NCI-H1417 treated with DMSO at 0.1 percent for 48 hours (cell line): ENCODE measurements at places on chromosomes 3 and 15.

GRCh38 chr15:55993804-55994560, 570 bp upstream of the NEDD4 start:
- DNase-seq = peak; percentile 41

GRCh38 chr3:141239511-141240281, 8.1 kb downstream of the PXYLP1 start:
- DNase-seq = no peak

DNA sequence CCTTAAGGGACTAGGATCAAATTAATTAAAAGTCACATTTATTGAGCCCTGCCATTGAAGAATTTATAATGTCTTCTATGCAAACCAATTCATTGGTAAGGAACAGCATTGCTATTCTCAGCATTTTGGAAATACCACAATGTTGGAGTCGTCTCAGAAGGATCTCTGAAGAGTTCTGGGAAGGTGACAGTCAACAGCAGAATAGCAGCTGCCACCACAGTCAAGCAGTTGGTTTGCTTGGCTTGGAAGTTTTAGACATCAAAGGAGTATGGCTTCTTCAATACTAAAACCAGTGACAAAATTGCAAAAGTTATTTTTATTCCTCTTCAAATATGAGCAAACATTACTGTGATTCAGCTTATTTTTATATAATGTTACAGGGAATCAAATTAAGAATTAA, 167.9 kb downstream of the CNTN4 start:
- DNase-seq = no peak

GRCh38 chr15:85718981-85719380, 75.7 kb downstream of the KLHL25 start:
- no peak for DNase-seq

GRCh38 chr3:87145553-87145952, 81.6 kb upstream of the CHMP2B start:
- no peak for DNase-seq

DNA sequence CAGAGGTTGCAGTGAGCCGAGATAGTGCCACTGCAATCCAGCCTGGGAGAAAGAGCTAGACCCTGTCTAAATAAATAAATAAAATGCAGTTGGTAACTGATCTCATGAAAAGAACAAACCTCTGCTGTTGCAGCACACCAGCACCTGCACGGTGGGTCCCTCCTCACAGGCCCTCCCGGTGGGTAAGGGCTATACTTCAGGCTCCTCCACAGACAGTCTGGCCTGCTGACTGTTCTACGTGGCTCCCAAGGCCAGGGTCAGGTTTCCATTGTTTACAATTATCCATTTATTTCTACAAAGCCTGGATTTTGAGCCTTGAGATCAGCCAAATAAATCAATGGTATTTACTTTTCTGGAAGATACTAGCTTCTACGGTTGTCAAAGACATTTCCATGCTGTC, 5.1 kb upstream of the APBA2 start:
- no peak for DNase-seq

DNA sequence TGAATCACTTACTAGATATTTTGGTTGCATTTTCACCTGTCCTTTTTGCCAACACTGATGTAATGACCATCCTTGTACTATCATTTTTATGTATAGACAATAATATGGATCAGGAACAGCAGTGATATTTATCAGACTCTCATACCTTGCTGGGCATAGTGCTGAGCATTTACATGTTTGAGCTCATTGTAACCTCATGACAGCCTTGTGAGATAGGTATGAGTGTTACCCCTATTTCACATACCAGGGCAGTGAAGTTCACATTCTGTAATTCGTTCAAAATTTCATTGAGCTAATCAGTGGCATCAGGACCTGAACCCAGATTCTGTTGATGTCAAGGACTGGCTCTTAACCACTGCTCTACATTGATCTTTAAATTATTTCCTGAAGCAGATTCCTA, 221.5 kb upstream of the TBL1XR1 start:
- no peak for DNase-seq

- no peak for DNase-seq
Measured at GRCh38 chr15:27077790-27078189, 106.8 kb downstream of the GABRG3 start.

- no peak for DNase-seq
Measured at GRCh38 chr3:39103791-39104552, 3.5 kb downstream of the GORASP1 start.

DNA sequence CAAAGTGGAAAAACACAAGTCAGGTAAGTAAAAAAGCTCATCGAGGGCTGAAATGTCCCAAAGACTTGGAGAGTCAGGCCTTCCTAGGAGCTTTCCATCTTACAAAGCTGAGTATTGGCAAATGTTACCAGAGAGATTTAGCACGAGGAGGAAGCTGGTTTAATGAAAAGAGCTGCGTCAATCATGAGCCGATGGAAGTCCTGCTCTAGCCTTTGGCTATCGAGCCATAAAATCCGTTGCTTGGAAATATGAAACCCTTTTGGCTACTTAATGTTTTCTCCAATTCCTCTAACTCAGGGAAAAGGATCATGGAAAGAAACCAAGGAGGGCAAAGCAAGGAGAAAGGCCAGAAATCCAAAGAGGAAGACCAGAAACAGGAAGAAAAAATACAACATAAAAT, 1074.6 kb downstream of the FHIT start:
- no peak for DNase-seq

DNA sequence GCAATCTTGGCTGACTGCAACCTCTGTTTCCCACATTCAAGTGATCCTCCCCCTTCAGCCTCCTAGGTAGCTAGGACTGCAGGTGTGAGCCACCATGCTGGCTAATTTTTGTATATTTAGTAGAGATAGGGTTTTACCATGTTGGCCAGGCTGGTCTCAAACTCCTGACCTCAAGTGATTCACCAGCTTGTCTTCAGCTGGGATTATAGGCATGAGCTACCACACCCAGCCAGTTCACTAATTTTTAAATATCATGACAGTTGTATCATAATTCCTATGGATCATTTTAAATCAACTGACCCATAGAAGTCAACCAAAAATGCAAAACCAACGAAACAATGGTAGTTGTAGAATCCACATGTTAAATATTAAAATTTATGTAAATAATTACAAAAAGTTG, 35.1 kb downstream of the RAF1 start:
- no peak for DNase-seq

- no peak for DNase-seq
Measured at GRCh38 chr15:63126726-63127125, 5.1 kb downstream of the LACTB start.

DNA sequence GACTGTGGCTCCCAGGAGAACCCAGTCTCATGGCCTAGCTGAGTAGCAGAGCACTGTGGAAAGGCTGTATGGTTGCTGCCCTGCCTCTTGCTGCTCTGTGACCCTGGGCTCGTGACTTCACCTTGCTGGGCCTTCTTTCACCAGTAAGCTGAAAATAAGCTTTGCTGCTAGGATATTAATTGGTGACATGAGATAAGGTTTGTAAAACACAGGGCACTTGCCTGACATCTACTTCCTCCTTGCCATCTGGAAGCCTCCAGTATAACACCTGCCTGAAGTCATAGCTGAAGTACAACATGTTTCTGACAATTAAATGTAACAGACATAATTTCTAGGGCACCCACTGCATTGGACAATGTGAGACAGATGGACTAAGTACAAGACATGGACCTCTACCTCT, 53.6 kb downstream of the CLEC3B start:
- DNase-seq = no peak

GRCh38 chr15:74725845-74726773, 781 bp upstream of the CYP1A1 start:
- DNase-seq = no peak

- DNase-seq = no peak
Measured at GRCh38 chr3:52087731-52088130, 31.4 kb upstream of the DUSP7 start.

DNA sequence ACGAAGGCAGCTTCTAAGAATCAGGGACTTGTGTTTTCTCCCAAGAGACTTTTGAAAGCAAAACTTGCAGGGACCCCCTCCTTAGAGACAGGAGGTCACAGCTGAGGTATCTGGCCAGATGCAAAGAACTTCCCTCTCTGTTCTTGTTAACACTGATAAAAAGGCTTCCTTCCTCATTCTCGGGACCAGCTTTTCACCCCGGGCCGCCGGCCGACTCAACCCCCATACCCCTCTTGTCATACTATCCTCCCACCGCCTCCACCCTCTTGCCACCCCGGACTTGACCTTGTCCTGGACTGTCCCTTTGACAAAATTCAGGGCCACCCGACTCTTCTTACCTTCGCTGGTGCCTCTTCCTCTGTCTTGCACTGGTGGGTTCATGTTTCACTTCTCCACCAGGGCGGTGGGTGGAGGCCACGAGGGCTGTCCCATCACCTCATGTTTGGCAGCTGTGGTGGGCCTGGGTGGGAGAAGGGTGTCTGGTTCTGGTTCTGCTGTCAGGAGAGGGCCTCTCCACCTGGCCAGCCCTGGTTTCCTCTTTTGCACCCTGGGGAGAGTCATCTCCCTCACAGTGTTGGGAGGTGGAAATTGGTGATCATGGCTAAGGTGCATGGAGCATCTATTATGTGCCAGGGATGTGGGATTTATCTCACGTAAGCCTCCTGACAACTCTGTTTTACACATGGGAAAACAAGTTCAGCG, 32.5 kb downstream of the BHLHE40 start:
- DNase-seq = no peak

DNA sequence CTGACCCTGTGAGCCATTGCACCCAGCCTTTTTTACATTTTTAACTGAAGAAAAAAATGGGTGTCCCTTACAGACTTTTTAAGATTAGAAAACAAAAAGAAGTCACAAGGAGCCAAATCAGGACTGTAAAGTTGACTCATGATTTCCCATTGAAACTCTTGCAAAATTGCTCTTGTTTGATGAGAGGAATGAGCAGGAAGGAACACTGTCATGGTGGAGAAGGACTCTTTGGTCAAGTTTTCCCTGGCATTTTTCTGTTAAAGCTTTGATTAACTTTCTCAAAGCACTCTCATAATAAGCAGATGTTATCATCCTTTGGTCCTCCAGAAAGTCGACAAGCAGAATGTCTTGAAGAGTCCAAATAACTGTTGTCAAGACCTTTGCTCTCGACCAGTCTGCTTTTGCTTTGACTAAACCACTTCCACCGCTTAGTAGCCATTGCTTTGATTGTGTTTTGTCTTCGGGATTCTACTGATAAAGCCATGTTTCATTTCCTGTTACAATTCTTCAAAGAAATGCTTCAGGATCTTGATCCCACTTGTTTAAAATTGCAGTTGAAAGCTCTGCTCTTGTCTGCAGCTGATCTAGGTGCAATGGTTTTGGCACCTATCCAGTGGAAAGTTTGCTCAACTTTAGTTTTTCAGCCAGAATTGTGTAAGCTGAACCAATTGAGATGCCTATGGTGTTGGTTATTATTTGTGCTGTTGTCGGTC, 369.4 kb downstream of the MAGI1 start:
- no peak for DNase-seq

DNA sequence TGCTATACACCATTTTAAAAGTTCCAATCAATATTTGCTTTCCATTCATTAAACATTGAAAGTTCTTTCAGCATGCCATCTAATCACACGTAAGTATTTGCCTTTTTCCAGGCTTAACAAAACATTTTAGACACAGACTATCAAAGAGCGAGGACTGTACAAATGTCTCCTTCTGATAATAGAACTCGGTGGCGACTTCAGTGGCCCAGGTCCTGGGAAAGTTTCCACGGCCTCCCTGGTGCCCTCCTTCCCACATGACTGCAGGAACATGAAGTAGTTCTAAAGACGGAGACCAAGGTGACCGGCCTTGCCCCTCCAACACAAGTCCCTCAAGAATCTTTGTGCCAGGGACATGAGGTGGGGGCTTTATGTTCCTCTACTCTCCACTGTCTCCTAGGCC, 174.6 kb upstream of the KBTBD8 start:
- DNase-seq = no peak

DNA sequence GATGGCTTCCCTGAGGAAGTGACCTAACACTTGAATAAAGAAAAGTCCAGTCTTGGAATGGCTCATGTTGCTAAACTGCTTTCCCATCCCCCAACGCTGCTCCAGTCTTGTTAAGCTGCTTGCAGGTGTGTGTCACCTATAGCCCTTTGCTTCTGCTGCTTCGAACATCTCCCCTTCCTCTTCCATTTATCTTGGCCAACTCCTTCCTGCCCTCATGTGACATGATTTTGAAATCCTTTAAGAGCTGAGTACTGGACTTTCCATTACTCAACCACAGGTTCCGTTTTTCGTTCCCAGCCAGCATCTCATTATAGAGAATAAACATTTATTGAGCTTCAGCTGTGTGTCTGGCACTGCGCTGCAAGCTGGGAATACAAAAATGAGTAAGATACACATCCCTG, 1.7 kb downstream of the ATG7 start:
- no peak for DNase-seq
